ENCODE measurements at places on chromosomes 2 and 18.
A peak's percentile ranks its signal among the peaks of the same experiment; 100 is the strongest.

GRCh38 chr2:134839649-134840048 is 1.2 kb downstream of the ACMSD start:
- no peak for DNase-seq

- no peak for DNase-seq
Measured at GRCh38 chr2:155547571-155547970, 785.0 kb downstream of the NR4A2 start.

- DNase-seq = no peak
Measured at GRCh38 chr2:113891265-113891959, 1.5 kb downstream of the ACTR3 start.

DNA sequence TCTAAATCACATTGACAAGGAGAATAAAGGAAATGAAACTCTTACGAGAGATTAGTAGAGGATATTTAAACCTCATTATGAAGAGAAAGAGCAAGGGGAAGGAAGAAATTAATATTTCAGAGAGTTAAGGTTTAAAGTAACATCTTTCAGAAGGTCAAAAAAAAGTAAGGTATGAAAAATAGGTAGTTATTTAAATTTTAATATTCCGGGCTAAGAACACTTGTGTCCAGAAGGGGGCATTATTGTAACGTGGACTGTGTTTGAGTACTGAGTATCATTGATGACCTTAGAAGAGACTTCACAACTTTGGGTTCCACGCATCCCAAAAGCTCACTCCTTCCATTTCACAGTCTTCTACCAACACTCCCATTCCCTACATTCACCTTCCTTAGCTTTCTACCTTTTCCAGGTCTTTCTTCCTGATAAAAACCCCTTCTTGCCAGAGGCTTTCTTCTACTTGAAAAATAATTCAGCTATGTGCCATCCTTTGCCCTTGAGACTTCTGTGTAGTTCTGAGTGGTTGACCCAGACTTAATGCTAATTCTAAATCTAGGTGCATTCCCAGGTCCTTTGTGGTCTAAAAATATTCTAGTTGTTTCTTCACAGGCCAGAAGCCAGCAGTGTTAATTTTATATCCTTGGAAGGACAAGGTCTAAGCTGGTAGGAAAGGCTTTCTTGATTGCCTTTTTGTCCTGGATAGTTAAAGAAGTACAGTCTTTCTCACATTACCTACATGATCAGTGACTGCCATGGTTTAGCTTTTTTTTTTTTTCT is 16.5 kb downstream of the DYNC1I2 start:
- peak; percentile 32 for DNase-seq

- DNase-seq = no peak
Measured at GRCh38 chr2:189819297-189819704, 35.1 kb downstream of the PMS1 start.

DNA sequence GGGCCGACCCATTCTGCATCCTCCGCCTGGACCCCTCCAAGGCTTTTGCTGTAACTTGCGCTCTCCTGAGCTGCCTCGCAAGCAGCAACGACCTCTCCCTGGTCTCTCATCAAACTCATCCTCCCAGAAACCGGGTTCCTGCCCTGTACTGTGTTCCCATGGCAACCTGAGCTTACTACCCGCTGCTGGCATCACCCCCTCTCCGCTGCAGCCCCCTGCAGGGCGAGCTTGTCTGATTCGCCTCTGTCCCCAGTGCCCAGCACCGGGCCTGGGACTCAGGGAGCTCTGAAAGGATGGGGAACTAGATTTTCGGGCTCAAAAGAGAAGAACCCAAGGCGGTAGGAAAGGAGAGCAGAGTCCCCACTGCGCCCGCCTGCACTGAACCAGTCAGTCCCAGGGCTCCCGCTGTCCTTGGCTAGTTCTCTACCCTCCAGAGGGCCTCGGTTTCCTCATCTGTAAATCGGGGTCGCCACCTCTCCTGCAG is 463 bp downstream of the HS1BP3 start:
- peak; percentile 49 for DNase-seq

- DNase-seq = peak; percentile 62
Measured at GRCh38 chr18:62784966-62785413, 69.6 kb downstream of the PHLPP1 start.

- no peak for DNase-seq
Measured at GRCh38 chr2:184444217-184444616, 154.1 kb upstream of the ZNF804A start.

- DNase-seq = no peak
Measured at GRCh38 chr2:233203060-233203459, 48.4 kb upstream of the ATG16L1 start.

- no peak for DNase-seq
Measured at GRCh38 chr2:167191588-167191987, 303.3 kb downstream of the XIRP2 start.

DNA sequence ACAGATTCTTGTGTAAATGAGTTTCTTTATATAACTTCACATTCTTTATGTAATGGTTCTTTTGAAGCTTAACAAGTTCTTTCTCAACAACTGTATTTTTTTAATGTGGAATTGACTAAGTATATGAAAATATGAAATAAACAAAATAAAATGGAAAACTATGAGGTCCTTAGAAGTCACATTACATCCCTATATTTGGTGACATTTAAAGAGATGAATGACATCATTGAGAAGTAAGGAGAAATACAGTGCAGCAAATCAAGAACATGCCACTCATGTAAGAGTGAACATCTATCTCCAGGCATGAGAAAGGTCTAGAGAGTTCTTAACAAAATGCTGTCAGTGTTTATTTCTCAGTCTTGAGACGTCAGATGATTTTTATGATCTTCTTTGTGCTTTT is 39.0 kb upstream of the AAK1 start:
- no peak for DNase-seq

DNA sequence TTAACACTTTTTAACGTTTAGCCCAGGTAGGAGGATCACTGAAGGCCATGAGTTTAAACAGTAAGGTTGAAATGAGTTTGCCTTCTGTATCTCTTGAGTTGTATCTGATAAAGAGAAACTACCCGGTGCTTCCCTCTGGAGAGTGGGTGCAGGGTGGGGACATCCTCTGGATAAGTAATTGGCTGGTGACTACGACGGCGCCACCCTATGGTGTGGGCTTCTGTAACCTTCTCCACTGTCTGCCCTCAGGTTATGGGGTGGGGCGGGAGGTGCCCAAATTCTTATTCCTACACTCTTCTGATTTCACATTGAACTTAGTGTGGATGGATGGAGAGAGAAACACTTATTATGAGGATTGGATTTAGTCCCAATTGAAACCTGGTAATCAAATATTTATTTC is 68.8 kb downstream of the LDLRAD4 start:
- no peak for DNase-seq

DNA sequence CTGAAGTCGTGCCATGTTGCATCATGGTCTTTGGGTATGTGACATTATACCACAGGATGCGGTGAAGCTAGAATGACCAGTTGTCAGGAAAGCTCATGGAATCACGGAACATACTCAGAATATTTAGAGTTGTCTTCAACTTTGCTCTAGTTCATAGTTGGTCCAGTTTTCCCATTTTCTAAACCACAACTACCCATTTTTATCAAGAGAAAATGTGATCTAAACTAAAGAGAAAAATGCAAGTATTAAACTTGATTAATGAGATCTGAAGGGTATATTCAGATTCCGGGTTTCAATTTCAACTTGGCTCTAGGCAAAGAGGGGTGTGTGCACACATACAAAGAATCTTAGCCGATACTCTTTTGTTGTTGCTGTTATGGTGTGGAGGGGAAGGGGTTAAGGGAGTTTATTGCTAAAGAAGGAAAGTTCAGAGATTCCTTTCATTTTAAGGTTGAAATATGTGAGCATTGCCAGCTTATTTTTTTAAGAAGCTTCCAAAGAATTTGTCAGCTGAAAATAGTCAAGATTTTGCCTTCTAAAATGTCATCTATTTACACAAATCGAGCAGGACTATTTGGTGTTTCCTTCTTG is 516.6 kb upstream of the ZEB2 start:
- DNase-seq = no peak

- no peak for DNase-seq
Measured at GRCh38 chr2:227817850-227818674, 4.4 kb downstream of the CCL20 start.

GRCh38 chr2:176646033-176646615 is 376.9 kb downstream of the MTX2 start:
- no peak for DNase-seq

DNA sequence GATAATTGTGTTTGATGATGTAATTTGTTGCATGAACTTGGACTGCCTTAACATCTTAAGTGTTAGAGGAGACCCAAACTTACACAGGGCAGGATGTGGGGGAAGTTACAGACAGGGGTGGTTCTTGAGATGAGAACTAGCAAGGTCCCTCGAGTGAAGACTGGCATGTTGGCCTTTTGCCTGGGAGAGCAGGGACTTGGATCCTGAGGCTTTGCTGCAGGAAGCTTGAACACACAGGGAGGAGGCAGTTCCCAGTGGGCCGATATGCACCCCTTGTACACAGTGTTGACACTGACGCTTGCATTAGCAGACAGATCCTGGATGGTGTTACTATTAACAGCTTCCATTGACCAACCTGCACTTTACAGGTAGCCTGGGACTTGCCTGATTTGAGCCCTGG is 47.5 kb downstream of the CHRNA1 start:
- no peak for DNase-seq

DNA sequence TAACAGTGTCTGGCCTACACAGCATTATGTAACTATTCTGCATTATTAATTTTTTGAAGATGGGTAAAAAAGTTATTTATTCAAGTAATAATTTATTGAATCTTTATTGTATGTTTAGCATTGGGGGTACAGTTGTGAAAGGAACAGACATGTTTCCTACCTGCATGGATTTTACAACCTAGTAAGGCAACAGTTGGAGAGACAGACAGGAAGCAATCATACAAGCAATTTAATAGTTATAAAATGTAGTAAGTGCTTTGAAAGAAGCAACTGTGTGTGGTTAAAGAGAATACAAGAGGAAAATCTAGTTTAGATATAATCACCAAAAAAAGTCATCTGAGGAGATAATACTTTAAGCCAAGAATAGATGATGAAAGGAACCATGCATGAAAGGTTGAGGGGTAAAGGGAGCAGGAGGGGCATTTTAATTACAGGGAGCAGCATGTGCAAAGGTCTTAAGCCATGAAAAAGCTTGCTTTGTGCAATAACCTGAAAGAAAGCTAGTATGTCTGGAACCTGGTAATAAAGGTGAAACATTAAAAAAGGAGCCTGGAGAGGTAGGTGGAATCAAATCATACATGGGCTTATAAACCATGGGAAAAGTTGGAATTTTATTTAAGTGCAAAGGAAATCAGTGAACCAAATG is 140.8 kb downstream of the PIK3C3 start:
- no peak for DNase-seq

DNA sequence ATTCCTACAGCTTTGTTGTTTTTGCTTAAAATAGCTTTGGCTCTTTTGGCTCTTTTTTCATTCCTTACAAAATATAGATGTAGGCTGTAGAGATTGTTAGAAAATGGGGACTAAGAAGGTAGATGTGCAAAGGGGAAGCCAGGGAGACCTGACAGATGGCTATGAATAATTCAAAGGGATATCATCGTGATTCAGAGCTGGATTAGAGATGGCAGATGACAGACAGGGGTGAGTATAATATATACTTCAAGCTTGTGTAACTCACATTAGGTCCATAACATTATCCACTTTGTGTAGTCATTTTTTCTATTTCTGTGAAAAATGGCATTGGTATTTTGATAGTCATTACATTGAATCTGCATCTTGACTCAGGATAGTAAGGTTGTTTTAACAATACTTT is 422.9 kb upstream of the ST6GAL2 start:
- DNase-seq = no peak

DNA sequence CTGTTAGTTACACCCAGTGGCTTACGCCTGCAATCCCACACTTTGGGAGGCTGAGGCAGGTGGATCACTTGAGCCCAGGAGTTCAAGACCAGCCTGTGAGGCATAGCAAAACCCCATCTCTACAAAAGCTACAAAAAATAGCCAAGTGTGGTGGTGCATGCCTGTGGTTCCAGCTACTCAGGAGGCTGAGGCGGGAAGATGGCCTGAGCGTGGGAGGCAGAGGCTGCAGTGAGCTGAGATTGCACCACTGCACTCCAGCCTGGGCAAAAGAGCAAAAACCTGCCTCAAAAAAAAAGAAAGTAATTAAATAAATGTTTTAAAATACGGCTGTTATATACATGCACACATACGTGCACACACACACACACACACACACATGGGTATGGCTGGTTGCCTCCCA is 194.8 kb downstream of the HDAC4 start:
- DNase-seq = no peak

DNA sequence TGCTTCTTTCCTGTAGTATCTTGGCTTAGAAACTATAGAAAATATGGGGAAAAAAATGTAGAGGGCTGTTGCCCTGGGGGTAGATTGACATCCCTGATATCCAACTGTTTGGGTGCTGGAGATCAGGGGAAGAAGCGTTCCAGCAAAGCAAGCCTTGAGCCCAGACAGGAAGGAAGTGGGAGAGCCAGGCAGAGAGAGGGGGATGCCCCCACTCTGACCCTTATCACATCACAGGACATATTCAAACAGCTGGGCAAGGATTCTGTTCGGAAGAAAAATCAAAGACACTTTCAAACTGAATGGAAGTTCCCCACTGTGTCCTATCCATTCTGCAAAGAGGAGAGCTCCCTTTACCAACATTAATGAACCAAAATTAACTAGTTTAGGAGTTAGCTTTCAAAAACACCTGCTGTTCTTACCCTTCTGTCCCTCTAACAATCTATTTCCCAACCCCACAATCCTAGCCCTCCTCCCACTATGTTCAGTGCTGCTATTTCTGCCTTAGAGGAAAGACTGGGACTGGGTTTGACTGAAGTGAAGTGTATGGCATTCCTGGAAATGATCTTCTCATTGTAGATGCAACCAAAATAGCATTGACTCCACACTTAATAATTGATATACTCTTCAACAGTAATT is 16.9 kb upstream of the KCNG3 start:
- DNase-seq = no peak

DNA sequence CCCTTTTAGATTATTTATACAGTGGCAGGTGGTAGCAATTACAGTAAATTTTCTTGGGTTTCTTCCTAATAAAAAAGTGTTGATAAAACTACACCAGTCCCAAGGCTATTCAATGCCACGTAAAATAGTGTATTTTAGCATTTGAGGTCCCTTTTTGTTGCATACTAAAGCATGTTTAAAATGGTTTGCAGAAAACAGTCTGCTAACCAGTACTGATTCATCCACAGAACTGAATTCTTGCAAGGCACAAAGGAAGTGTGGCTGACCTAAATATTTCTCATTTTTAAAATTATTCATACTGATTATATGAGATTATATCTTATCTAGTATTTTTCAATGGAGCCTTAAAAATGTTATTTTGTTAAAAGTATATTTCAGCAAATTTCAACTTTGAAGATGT is 98.1 kb downstream of the SMAD2 start:
- DNase-seq = no peak

GRCh38 chr18:75433098-75433497 is 5.6 kb upstream of the SMIM21 start:
- DNase-seq = no peak

- DNase-seq = no peak
Measured at GRCh38 chr2:211416373-211416772, 860.0 kb downstream of the CPS1 start.

DNA sequence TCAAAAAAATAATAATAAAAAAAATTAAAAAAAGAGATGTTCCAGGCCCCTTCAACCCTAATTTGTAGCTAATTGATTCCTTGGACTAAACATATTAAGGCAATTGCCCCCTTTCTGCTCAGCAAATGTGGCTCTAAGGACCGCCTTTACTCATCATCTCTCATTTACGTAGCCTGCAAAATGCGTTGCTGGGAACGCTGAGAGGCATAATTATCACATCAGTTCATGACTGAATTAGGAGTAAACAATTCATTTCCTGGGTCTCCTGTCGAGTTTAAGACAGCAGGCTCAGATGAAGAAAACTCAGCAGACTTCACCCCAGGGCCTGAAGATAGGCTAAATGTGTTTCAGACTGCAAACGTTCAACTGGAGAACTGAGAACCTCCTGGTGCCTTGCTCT is 413.5 kb downstream of the NBAS start:
- DNase-seq = peak; percentile 47

Data from NCI-H2081 (cell line).